Left cardiac atrium (tissue), 4 donors: ENCODE measurements at places on chromosomes 2 and 18. TPM values are rescaled to one million over a fixed set of nuclear protein-coding genes. Genes with fewer than 3 reads are reported as not detected.
A peak's percentile ranks its signal among the peaks of the same experiment; 100 is the strongest.

DNA sequence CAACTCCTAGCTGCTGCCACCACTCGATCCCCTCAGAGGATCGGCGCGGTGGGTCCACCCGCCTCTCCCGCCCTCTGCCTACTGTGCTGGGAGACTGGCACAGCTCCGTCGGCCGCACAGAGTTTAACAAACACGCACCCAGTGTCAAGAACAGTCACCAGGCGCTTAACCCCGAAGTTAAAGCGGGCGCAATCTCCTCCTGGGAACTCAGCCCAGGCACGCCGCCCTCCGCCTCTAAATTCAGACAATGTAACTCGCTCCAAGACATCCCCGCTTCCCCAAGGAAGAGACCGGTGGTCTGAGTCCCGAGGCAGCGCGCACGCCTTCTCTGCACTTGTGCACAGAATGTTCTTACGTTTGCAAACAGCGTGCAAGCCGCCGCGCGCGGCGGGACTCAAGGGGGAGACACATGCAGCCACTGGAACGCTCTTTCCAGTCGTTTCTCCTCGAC lies 533 bp downstream of the CXCR4 start:
- peak; percentile 50 for DNase-seq

GRCh38 chr2:219829667-219830352 lies 202.4 kb downstream of the SLC4A3 start:
- no peak for DNase-seq

DNA sequence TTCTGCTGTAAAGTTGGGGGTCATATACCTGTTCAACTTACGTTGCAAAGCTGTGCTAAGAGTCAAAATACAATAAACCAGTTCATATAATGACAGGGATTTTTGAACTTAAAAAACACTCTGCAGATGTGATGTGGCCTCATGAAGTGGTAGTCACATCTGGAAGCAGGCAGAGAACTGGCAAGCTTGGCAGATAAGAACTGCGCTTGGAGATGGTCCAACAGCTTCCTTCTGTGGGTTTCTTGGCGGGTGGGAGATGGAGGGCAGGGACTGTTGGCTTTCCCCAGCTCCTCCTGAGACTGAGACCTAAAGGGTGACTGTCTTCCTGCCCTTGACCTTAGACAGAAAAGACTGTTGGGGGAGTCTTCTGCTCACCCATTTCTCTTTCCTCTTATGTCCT lies 140.4 kb downstream of the CTIF start:
- DNase-seq, result no peak

GRCh38 chr2:68740400-68740914 lies 5.8 kb downstream of the ARHGAP25 start:
- no peak for DNase-seq

- no peak for DNase-seq
These were observed 317.2 kb downstream of the TSN start for GRCh38 chr2:122072666-122073065.

GRCh38 chr2:167857416-167857815 lies 390.0 kb downstream of the STK39 start:
- no peak for DNase-seq

DNA sequence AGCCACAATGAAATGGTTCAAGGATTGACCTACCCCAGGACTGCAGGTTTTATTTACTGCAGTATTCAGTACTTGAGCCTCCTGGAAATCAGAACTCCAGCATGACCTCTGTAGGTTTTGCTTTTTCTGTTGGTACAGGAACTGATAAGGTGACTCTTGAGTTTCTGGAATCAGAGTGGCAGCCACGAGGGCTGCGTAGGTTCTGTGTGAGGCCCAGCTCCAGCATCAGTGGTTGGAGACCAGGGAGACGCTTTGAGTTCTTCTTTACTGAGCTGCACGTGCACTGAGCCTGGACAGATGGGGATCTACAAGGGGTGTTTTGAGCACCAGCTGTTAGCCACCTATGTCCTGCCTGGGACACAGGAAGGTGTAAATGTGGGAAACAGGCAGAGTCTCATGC lies 222.7 kb upstream of the EPAS1 start:
- no peak for DNase-seq

- no peak for DNase-seq
These were observed 27.6 kb upstream of the LGALSL start for GRCh38 chr2:64426183-64426952.

DNA sequence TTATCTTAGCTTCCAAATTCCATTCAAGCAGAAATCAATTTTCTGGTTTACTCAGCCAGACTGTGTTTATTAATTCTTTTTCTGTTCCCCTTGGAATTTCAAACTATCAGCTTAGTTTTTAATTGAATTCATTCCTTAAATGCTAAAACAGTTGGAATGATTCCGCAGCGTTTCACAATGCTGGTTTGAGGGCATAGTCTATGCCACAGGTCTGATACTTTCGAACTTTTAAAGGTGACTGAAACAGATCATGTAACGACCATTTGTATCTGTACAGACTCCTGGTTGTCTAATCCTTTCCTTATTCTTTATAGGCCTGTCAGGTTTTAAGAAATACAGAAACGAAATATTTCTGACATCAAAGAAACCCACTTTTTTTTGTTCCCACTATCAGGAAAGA lies 45.4 kb downstream of the STPG4 start:
- DNase-seq, result no peak

TRIM54 gene
- 92.1 TPM for total RNA-seq

CAB39 gene
- total RNA-seq, result 85.5 TPM

RIT2 gene
- not detected for total RNA-seq

RBM44 gene
- 0.38 TPM for total RNA-seq
